ENCODE measurements at places on chromosomes 1 and 21. TPM values are rescaled to one million over a fixed set of nuclear protein-coding genes. Genes with fewer than 3 reads are reported as not detected.

GRCh38 chr1:94986783-94987182 is 59.9 kb upstream of the CNN3 start:
- H3K27ac ChIP-seq: no peak overlapping the region
- H3K36me3 ChIP-seq: no peaks in the 10 kb centered on the region
- DNase-seq: peak; percentile 84
- no peaks in the 10 kb centered on the region for H3K27me3 ChIP-seq

DNA sequence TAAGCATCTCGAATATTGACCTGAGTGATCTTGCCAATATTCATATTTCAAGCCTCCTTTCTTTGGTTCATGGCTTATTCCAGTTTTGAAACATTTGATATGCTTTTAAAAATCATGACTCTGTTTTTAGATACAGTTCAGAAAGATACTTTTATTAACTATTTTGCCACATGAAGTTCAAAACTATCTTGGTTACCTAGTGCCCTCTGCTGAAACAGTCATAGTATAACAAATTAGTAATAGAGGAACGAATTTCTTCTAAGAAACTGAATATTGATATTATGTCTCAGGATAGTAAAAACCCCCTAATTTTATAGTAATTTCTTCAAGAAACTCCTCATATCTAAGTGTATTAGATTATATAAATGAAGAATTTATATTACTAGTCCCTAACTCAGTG is 52.6 kb upstream of the RC3H1 start:
- no peaks in the 10 kb centered on the region for H3K4me1 ChIP-seq
- no peaks in the 10 kb centered on the region for H3K27me3 ChIP-seq
- no peak overlapping the region for H3K4me3 ChIP-seq
- H3K36me3 ChIP-seq: no peaks in the 10 kb centered on the region

- no peaks in the 10 kb centered on the region for H3K36me3 ChIP-seq
- H3K27ac ChIP-seq: no peak within 1 kb of the TSS
- peaks cover 84% of the 10 kb centered on the region for H3K27me3 ChIP-seq
- no peaks in the 10 kb centered on the region for H3K4me1 ChIP-seq
These were observed at the start of gene ESPN for GRCh38 chr1:6424619-6425593. ESPN (plus strand) TSS chr1:6424776; CDS start chr1:6424956, 180 bp downstream.

GRCh38 chr1:207840380-207840779 is 70.5 kb downstream of the CD34 start:
- no peaks in the 10 kb centered on the region for H3K36me3 ChIP-seq
- no peak overlapping the region for H3K27ac ChIP-seq
- H3K4me3 ChIP-seq: no peak overlapping the region
- no peak for DNase-seq
- H3K27me3 ChIP-seq: no peaks in the 10 kb centered on the region

Gene GPX7
- polyA plus RNA-seq: 3.8 TPM

DNA sequence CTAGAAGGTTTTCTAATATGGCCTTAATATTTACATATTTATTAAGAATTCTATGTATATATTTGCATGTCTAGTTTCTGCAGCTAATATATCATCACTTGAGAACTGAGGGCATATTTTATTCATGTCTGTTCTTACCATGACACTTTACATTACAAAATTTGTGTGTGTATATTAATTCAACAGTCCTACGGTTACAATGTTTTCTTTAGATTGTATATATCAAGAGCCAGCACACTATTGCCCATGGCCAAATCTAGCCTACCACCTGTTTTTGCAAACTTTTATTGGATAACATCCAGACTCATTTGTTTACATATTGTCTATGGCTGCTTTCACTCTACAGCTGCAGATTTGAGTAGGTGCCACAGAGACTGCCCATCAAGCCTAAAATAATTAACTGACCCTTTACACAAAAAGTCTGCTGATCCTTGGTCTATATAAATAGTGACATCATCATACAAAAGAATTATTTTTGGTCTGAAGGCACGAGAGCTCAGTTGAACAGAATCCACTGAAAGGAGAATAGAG is 577.4 kb upstream of the PBX1 start:
- no peaks in the 10 kb centered on the region for H3K27me3 ChIP-seq
- H3K27ac ChIP-seq: no peak overlapping the region
- DNase-seq: no peak
- no peaks in the 10 kb centered on the region for H3K4me1 ChIP-seq
- no peak overlapping the region for H3K4me3 ChIP-seq
- H3K36me3 ChIP-seq: no peaks in the 10 kb centered on the region

Gene SERTAD4
- 0.22 TPM for polyA plus RNA-seq

DNA sequence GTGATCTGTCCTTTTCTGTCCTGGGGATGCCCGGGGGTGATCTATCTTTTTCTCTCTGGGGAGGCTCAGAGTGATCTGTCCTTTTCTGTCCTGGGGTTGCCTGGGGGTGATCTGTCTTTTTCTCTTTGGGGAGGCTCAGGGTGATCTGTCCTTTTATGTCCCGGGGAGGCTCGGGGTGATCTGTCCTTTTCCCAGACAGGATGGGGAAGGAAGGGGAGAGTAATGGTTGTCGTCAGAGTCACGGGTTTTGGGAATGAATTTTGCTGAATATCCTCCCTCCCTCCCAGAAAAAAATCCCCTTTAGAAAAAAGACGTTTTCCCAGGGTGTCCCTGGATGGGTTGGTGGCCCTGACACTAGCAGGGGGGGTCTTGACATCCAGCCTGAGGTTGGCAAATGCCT is 91.5 kb downstream of the ARHGEF10L start:
- H3K27me3 ChIP-seq: no peaks in the 10 kb centered on the region
- no peak for DNase-seq
- H3K36me3 ChIP-seq: peaks cover 30% of the 10 kb centered on the region
- H3K27ac ChIP-seq: no peak overlapping the region
- no peak overlapping the region for H3K4me3 ChIP-seq

GRCh38 chr1:201739080-201739479 is 89.9 kb upstream of the IPO9 start:
- peaks cover 46% of the 10 kb centered on the region for H3K4me1 ChIP-seq
- peak overlapping the region; percentile 3 for H3K27ac ChIP-seq

- peak overlapping the region; percentile 89 for H3K4me3 ChIP-seq
- no peaks in the 10 kb centered on the region for H3K36me3 ChIP-seq
- peak; percentile 19 for DNase-seq
- H3K4me1 ChIP-seq: no peaks in the 10 kb centered on the region
- no peak overlapping the region for H3K27ac ChIP-seq
These were observed 352 bp downstream of the KCNK1 start for GRCh38 chr1:233614173-233614742.

Gene TNFSF4
- polyA plus RNA-seq: 10.8 TPM

- H3K27ac ChIP-seq: no peak overlapping the region
- peak overlapping the region; percentile 82 for H3K4me3 ChIP-seq
- peaks cover 17% of the 10 kb centered on the region for H3K4me1 ChIP-seq
These were observed 3.8 kb upstream of the SAMD13 start for GRCh38 chr1:84297546-84298244.

DNA sequence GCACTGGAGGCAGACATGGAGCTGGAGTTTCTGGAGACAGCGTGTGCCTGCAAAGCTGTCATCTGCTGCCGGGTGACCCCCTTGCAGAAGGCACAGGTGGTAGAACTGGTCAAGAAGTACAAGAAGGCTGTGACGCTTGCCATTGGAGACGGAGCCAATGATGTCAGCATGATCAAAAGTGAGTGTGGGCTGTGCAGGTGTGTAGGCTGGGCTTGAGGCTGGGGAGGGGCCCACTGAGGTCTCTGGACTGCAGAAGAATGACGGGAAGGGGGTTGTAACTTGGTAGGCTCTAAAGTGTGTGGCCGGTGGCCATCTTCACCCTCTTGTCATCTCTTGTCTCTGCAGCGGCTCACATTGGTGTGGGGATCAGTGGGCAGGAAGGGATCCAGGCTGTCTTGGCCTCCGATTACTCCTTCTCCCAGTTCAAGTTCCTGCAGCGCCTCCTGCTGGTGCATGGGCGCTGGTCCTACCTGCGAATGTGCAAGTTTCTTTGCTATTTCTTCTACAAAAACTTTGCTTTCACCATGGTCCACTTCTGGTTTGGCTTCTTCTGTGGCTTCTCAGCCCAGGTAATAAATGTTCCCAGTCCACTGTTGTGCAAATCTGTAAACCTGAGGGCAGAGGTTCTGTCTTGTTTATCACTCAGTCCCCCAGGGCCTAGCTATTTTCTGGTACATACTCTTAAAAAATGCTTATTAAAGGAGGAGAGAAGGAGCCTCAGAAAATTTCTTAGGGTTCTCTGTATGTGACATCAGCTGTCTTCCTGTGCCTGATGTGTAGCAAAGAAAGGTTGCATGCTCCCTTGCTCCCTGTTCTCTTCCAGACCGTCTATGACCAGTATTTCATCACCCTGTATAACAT is 19.9 kb downstream of the ATP8B2 start:
- H3K27ac ChIP-seq: no peak overlapping the region
- no peak overlapping the region for H3K4me3 ChIP-seq
- no peaks in the 10 kb centered on the region for H3K27me3 ChIP-seq
- peak; percentile 35 for DNase-seq
- H3K4me1 ChIP-seq: no peaks in the 10 kb centered on the region

- H3K4me1 ChIP-seq: peaks cover 4% of the 10 kb centered on the region
- H3K27ac ChIP-seq: no peak overlapping the region
These were observed 84.9 kb downstream of the VWA5B1 start for GRCh38 chr1:20375563-20375962.

Gene RGS13
- polyA plus RNA-seq: not detected

- no peak overlapping the region for H3K4me3 ChIP-seq
- H3K27ac ChIP-seq: no peak overlapping the region
- DNase-seq: no peak
- H3K36me3 ChIP-seq: peaks cover 11% of the 10 kb centered on the region
- H3K4me1 ChIP-seq: peaks cover 7% of the 10 kb centered on the region
These were observed 16.2 kb downstream of the CCSAP start for GRCh38 chr1:229326601-229327000.

Gene LCE1C
- polyA plus RNA-seq: not detected

Gene AVPR1B
- polyA plus RNA-seq: not detected

DNA sequence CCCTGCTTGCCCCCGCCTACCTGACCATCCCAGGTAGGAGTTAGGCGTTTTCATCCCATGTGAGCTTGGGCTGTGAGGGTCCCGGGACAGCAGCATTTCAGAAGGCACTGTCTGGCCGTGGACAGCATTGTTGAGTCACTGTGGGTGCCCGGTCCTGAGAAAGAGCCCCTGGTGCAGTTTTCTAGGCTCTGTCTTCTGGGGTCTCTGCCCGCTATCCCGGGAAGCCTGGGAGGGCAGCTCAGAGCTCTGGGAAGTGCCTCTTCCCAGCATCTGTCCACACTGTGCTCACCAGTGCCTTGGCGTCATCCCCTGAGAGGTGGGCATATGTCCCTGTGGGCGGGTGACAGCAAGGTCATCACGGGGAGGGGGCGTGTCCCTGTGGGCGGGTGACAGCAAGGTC is 11.4 kb upstream of the ZNF669 start:
- no peak overlapping the region for H3K27ac ChIP-seq
- no peaks in the 10 kb centered on the region for H3K4me1 ChIP-seq
- H3K36me3 ChIP-seq: no peaks in the 10 kb centered on the region
- no peak overlapping the region for H3K4me3 ChIP-seq

Gene CHI3L2
- 0.39 TPM for polyA plus RNA-seq

DNA sequence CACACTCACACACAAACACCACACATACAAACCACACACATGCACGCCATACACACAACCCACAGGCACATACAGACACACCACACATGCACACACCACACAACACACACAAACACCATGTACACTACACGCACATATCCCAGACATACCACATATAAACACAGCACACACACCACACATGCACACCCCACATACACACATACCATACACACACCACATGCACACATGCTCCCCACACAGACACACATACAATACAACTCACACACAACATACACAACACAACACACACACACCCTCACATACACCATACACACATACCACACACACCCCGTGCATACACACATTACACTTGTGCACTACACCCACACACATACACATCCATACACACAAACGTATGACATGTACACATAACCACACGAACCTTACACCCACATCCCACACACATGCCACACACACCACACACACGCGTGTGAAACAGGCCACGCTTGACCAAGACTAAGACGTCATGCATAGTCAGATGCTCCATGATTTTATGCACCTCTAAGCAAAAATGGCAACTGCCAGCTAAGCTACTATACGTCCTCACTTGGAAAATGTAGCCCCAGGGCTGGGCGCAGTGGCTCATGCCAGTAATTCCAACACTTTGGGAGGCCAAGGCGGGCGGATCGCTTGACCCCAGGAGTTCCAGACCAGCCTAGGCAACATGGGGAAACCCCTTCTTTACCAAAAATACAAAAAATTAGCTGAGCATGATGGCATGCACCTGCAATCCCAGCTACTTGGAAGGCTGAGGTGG is 77.4 kb upstream of the TMPRSS2 start:
- H3K4me3 ChIP-seq: no peak overlapping the region
- no peaks in the 10 kb centered on the region for H3K4me1 ChIP-seq
- no peak overlapping the region for H3K27ac ChIP-seq

GRCh38 chr1:171984850-171985485 is 143.7 kb downstream of the DNM3 start:
- DNase-seq: peak; percentile 49
- H3K4me3 ChIP-seq: no peak overlapping the region
- H3K36me3 ChIP-seq: no peaks in the 10 kb centered on the region
- H3K27ac ChIP-seq: no peak overlapping the region
- no peaks in the 10 kb centered on the region for H3K4me1 ChIP-seq

DNA sequence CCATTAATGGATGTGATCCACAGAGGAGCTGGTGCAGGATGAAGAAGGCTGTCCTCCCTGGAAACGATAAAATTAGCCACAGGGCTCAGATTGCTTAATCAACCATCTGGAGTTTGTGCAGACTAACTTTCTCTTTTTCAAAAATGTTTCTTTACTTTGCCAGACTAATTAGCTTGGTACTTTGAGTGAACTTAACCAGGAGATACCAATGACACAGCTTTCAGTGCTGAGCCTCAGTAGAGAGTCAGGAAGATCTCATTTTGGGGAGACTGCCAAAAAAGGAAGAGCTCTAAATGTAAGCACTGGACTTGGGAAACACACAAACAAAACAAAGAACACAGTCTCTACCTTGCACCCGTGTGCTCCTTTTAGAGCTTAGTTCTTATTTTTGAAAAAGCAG is 248.1 kb upstream of the DEPDC1 start:
- no peak overlapping the region for H3K27ac ChIP-seq
- no peaks in the 10 kb centered on the region for H3K36me3 ChIP-seq
- no peak for DNase-seq

Gene ARF1
- 1,099 TPM for polyA plus RNA-seq

DNA sequence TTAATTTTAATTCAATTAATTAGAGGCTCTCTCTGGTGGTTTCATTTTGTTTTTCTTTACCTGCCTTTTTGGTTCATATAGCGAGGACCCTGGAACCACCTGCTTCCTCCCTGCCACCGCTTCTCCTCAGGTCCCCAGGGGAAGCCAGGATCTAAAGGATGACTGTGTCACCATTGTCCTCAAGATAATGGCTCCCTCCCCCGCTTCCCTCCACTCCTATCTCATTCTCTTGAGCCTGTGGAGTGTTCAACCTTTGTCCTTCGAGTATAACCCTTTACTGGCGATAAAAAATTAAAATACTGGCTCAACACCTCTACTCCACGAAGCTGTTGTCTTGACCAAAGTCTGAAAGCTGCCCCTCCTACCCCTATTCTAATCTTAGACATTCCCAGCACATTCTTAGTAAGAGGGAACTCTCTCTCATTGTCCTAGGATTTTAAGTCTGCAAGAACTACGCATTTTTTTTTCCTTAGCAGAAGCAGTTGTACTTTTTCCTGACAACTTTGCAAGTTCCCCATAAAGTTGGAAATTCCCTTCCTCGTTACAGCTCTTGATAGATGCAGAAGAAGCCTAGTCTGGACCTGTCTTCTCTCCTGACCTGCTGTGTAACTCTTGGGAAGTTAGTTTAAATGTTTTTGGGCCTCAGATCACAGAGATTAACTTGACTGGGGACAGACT is 12.6 kb upstream of the MAPKAPK2 start:
- H3K27me3 ChIP-seq: 0 out of 2 replicates have a peak, but pooled peaks cover 2% of the 10 kb centered on the region
- DNase-seq: no peak
- H3K4me3 ChIP-seq: no peak overlapping the region
- H3K27ac ChIP-seq: no peak overlapping the region
- H3K36me3 ChIP-seq: no peaks in the 10 kb centered on the region

Measured in IMR-90 (cell line).